Pancreas (tissue), 10 donors: ENCODE measurements at places on chromosomes 1 and 21.

DNA sequence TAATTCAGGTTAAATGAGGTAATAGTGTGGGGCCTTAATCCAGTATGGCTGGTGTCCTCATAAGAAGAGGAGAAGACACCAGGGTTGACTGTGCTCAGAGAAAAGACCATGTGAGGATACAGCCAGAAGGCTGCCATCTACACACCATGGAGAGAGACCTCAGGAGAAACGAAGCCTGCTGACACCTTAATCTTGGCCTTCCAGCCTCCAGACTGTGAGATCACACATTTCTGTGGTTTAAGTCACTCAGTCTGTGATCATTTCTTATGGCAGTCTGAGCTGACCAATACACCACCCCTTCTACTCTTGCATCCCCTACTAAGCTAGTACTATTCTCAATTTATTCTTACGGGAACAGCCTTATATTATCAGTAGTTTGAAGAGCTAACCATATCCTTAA, 310.0 kb downstream of the ZP4 start:
- no peak for DNase-seq

- DNase-seq = no peak
Measured at GRCh38 chr21:25373126-25374082, 233.9 kb downstream of the MRPL39 start.

DNA sequence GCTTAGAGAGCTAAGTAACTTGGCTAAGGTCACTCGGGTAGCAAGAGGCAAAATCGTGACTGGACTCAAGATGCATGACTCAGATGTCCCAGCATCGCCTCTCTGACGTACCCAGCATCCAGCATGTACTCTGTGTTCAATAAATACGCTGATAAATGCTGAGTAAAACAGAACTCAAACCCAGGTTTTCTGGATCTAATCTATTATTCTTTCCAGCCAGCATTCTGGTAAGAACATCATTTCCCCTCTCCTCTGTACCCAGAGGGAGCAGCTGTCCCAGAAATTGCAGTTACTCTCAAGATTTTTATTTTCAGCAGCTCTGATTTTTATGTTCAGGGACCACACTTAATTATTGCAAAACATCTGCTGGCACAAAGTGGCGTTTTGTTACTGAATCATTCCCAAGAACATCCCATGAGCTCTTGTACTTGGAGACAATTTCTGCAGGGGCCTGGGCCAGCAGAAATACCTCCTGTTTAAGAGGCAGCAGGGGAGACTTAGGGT, 249.0 kb downstream of the PRDM2 start:
- no peak for DNase-seq

DNA sequence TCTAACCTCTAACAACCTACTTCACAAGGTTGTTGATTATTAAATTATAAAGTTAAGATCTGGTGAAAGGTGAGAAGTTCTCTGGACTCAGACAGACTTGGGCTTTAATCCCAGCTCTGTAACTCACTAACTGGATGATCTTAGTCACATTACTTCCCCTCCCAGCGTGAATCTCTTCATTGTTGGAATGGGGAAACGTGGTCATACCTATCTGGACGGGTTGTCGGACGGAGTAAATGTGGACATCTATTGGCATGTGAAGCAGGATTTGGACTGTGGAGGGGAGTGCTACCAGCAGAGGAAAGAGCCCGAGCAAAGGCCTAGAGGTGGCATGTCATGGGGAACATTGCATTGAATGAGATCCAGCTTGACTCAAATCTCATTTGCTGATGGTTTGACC, 45.1 kb upstream of the RPL11 start:
- no peak for DNase-seq

- DNase-seq = no peak
Measured at GRCh38 chr1:58864654-58865053, 80.8 kb upstream of the JUN start.

DNA sequence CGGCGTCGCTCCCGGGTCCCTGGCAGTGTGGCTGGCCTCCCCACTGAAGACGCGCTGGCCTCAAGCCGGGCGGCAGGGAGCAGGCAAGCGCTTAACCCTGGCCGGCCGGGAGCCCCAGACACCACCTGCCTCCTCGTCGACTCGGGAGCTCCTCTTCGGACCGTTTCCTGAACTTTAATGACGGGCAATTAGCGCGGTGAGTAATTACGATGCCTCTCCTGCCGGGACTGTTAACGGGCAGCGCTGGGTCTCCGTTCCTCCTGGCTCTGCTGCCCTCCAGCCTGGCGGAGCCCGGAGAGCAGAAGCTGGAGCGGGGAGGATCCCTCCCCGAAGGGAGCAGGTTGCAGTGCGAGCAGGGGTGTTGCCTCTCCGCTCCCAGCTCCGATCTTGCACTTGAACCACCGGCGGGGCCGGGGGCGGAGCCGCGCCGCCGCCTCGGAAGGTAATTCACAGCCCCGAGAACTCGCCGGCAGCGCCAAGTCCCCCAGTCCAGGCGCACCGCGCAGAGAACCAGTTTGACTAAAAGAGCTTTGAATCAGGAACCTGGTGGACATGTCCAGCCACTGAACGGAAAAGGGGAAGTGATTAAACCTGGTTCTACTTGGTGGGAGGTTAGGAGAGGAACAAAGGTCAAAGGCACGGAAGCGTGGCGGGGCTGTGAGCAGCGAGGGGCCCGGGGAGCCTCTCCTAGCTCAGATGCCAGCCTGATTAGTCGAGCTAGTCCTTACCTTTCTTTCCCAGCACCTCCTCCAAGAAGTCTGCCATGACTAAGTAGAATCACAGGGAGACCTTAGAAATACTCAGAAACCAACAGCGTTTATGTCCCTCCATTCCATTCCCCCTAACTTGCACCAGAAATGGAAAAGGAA, 18.3 kb upstream of the PLEKHA6 start:
- peak; percentile 40 for DNase-seq
